ENCODE measurements at places on chromosomes 2 and 18. TPM values are rescaled to one million over a fixed set of nuclear protein-coding genes. Genes with fewer than 3 reads are reported as not detected.

The CDK15 gene
- not detected for total RNA-seq

The MARCO gene
- not detected for total RNA-seq

The RIT2 gene
- total RNA-seq: not detected

The APOB gene
- total RNA-seq: 0.34 TPM

- H3K27me3 ChIP-seq: no peaks in the 10 kb centered on the region
- no peak overlapping the region for H3K27ac ChIP-seq
- no peaks in the 10 kb centered on the region for H3K36me3 ChIP-seq
- peak; percentile 10 for DNase-seq
- H3K4me1 ChIP-seq: no peaks in the 10 kb centered on the region
These were observed 477.2 kb downstream of the TRIB2 start for GRCh38 chr2:13193900-13194299.

DNA sequence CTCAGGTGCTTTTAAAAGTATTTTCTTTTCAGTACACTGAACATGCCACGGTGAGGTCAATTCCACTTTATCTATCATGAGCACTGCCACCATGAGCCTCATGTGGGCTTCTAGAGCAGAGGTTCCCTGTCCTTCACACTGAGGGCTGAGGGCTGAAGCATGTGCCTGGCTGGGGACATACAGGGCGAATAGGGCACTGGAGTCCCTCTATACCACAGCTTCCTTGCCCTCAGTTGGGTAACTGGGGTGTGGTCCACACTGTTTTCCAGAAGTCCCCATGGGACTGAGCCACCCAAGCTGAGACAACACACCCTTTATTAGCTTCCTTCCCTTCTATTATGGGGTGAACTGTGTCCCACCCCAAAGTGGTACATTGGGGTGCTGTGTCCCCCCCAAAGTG lies 172.2 kb upstream of the ID2 start:
- H3K27me3 ChIP-seq: no peaks in the 10 kb centered on the region
- no peaks in the 10 kb centered on the region for H3K36me3 ChIP-seq
- H3K27ac ChIP-seq: no peak overlapping the region
- H3K4me3 ChIP-seq: no peak overlapping the region
- H3K4me1 ChIP-seq: peaks cover 14% of the 10 kb centered on the region

GRCh38 chr2:71596011-71596410 lies 142.7 kb downstream of the DYSF start:
- H3K27me3 ChIP-seq: no peaks in the 10 kb centered on the region
- H3K4me1 ChIP-seq: peaks cover 28% of the 10 kb centered on the region
- no peak overlapping the region for H3K27ac ChIP-seq
- no peak for DNase-seq
- H3K36me3 ChIP-seq: no peaks in the 10 kb centered on the region
- no peak overlapping the region for H3K4me3 ChIP-seq

- no peaks in the 10 kb centered on the region for H3K36me3 ChIP-seq
- no peak for DNase-seq
- H3K4me1 ChIP-seq: peaks cover 55% of the 10 kb centered on the region
These were observed 76.7 kb downstream of the PHLPP1 start for GRCh38 chr18:62792016-62792415.

GRCh38 chr18:50143294-50143693 lies 51.7 kb downstream of the MYO5B start:
- H3K4me1 ChIP-seq: no peaks in the 10 kb centered on the region
- H3K4me3 ChIP-seq: no peak overlapping the region
- peak; percentile 16 for DNase-seq
- H3K27ac ChIP-seq: no peak overlapping the region

DNA sequence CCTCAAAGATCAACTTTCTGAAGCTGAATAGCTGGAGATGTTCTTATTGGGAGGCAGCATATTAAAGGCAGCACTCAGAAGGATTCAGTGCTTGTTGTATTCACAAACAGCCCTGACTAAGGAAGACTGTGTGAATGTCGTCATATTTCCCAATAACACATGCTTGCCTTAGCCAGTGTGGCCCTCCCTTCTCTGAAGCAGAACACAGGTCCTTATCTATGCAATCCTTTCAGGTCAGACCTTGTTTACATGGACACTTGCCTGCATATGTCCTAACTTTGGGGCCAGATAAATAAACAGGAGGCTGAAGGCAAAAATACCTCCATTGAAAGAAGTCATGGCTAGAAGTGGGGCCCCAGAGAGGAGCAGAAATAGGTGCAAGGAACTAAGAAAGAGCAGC lies 97.2 kb downstream of the SLC4A3 start:
- H3K4me3 ChIP-seq: no peak overlapping the region
- no peak overlapping the region for H3K27ac ChIP-seq
- no peaks in the 10 kb centered on the region for H3K27me3 ChIP-seq
- no peaks in the 10 kb centered on the region for H3K36me3 ChIP-seq
- peaks cover 5% of the 10 kb centered on the region for H3K4me1 ChIP-seq

- H3K4me1 ChIP-seq: no peaks in the 10 kb centered on the region
- H3K36me3 ChIP-seq: no peaks in the 10 kb centered on the region
- DNase-seq: no peak
These were observed 586.5 kb upstream of the SLC8A1 start for GRCh38 chr2:41038408-41038807.

DNA sequence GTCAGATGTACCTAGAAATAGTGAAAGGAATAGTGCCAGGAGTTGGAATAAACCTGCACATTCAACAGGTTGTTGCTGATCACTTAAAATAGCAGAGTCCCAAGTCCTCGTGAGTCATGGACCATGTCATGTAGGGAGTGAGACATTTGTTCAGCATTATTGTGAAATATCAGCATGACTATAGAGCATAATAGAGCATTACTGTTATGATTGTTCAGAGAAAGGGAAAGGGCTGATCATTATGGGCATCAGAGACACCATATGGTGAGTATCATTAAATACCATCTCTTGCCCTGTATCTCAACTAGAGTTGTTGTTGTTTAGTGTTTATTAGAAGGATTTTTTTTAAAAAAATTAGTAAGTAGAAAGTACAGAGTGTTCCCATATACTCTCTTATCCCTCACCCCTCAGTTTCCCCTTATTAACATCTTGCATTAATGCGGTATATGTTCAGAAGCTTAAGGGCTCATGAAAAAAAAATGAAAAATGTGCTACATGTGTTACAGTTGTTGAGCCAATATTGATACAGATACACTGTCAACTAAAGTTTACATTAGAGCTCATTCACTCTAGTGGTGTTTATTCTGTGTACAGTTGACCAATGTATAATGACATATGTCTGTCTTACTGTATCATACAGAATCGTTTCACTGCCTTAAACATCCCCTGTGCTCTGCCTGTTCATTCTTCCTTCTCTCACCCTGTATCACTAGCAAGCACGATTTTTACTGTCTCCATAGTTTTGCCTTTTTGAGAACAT lies 5.7 kb downstream of the ELAC1 start:
- no peaks in the 10 kb centered on the region for H3K27me3 ChIP-seq
- DNase-seq: no peak
- H3K4me3 ChIP-seq: no peak overlapping the region
- no peak overlapping the region for H3K27ac ChIP-seq
- peaks cover 22% of the 10 kb centered on the region for H3K36me3 ChIP-seq

DNA sequence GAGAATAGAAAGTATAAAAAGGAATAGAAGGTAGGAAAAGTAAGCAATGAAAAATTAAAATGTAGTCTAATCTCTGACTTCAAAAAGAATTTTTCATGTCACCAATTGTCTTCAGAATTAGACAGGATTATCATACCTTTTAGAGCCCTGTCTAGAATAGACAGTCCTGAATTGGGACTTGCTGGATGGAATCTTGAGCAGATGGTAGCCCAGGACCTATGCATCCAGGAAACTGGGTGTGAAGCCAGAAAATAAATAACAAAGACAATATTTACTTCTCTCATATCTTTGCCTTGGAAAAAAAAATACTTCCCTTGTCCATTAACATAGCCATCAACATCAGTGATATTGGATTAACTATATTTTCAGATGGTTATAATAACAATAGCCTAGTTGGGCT lies 97.8 kb upstream of the UNC80 start:
- no peak for DNase-seq
- H3K27me3 ChIP-seq: no peaks in the 10 kb centered on the region
- H3K4me3 ChIP-seq: no peak overlapping the region

GRCh38 chr2:38201784-38202183 lies 125.8 kb upstream of the CYP1B1 start:
- no peak overlapping the region for H3K4me3 ChIP-seq
- no peak for DNase-seq

GRCh38 chr2:41216978-41217377 lies 765.1 kb upstream of the SLC8A1 start:
- H3K27me3 ChIP-seq: no peaks in the 10 kb centered on the region
- no peak overlapping the region for H3K27ac ChIP-seq
- H3K4me3 ChIP-seq: no peak overlapping the region

GRCh38 chr18:25830787-25831186 lies 259.6 kb downstream of the SS18 start:
- H3K4me1 ChIP-seq: peaks cover 12% of the 10 kb centered on the region
- no peak for DNase-seq
- no peak overlapping the region for H3K4me3 ChIP-seq
- no peak overlapping the region for H3K27ac ChIP-seq
- H3K36me3 ChIP-seq: no peaks in the 10 kb centered on the region
- no peaks in the 10 kb centered on the region for H3K27me3 ChIP-seq

- H3K27ac ChIP-seq: no peak overlapping the region
- DNase-seq: no peak
- H3K27me3 ChIP-seq: no peaks in the 10 kb centered on the region
- no peak overlapping the region for H3K4me3 ChIP-seq
- no peaks in the 10 kb centered on the region for H3K4me1 ChIP-seq
These were observed 419.1 kb downstream of the TRIB2 start for GRCh38 chr2:13135856-13136255.

- H3K4me3 ChIP-seq: no peak overlapping the region
- no peaks in the 10 kb centered on the region for H3K4me1 ChIP-seq
- no peaks in the 10 kb centered on the region for H3K36me3 ChIP-seq
- H3K27ac ChIP-seq: no peak overlapping the region
- peak; percentile 48 for DNase-seq
These were observed 198.5 kb downstream of the UBE2E3 start for GRCh38 chr2:181178823-181179412.

DNA sequence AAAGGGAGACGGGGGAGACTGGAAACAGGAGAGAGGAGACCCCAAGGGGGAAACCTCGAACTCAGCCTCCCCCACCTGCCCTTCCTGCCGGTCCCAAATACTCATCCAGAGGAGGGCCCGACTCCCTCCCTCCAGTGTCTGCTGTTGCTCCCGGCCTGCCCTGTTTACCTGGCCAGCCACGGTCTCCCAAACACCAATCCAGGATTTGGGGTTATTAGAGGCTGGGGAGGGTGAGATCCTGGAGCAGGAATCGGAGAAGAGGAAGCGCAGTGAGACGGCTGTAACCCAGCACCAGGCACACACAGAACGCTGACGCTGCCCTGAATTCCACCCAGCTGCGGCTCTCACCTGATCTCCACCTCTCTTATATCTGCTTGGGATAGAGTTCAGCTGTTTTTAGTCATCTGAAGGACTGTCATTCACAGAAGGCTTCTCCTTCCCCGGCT lies 213.0 kb downstream of the TNS1 start:
- peaks cover 40% of the 10 kb centered on the region for H3K27me3 ChIP-seq
- no peak for DNase-seq
- H3K36me3 ChIP-seq: no peaks in the 10 kb centered on the region
- H3K27ac ChIP-seq: no peak overlapping the region
- H3K4me3 ChIP-seq: no peak overlapping the region

DNA sequence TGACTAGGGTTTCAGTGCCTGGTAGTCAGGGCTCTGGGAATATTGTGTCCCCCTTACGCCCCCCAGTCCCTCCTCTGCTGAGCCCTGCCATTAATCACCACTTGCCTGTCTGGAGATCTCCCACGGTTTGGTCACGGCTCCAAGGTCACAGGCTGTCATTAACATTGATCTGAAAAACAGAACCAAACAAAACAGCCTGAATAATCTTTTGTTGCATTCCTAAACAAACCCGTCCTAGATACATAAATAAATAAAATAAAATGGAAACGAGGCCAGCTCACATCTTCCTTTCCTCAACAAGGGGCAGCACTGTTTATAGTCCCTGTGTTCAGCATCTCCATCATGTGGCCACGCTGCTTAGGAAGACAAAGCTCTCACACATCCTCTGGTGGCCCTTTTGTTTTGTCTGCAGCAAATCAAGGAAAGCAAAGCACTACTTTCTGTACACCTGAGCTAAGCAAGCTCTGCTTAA lies 282.8 kb downstream of the AGPS start:
- H3K27ac ChIP-seq: no peak overlapping the region
- H3K4me3 ChIP-seq: no peak overlapping the region
- H3K27me3 ChIP-seq: peaks cover 16% of the 10 kb centered on the region
- no peak for DNase-seq
- peaks cover 20% of the 10 kb centered on the region for H3K4me1 ChIP-seq

- no peaks in the 10 kb centered on the region for H3K27me3 ChIP-seq
- no peaks in the 10 kb centered on the region for H3K36me3 ChIP-seq
- DNase-seq: no peak
- H3K4me1 ChIP-seq: no peaks in the 10 kb centered on the region
These were observed 12.6 kb upstream of the L3MBTL4 start for GRCh38 chr18:6427286-6427685.

DNA sequence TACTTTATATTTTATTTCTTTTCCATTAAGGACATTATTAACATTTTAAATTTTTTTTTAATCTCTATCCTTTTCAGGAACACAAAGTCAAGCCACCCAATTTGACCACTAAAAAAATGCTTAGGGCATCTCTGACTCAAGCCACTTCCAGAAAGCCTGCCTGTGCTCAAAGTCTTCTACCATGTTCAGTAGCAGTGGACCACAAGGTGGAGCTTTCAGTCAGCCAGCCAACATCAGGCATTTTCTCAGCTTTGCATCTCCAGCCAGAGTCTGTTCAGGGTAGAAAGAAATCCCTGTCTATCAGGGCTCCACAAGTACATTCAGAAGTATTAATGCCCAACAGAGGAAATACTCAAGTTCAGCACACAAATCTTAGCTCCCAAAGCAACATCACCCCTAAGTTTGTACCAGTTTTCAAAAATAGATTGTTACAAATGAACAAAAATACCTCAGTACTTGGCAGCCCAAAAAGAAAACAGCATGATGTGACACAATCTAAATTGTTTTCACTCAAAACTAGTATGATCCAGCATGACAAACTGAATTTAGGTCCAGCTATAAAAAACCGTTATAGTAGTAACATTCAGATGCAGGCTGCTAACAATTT lies 37.6 kb downstream of the C18orf63 start:
- no peak overlapping the region for H3K27ac ChIP-seq
- no peak overlapping the region for H3K4me3 ChIP-seq
- peak; percentile 76 for DNase-seq
- peaks cover 21% of the 10 kb centered on the region for H3K27me3 ChIP-seq
- no peaks in the 10 kb centered on the region for H3K4me1 ChIP-seq

GRCh38 chr2:120218181-120218580 lies 5.0 kb downstream of the TMEM185B start:
- H3K27me3 ChIP-seq: no peaks in the 10 kb centered on the region
- H3K27ac ChIP-seq: no peak overlapping the region
- no peak overlapping the region for H3K4me3 ChIP-seq
- peaks cover 6% of the 10 kb centered on the region for H3K4me1 ChIP-seq
